ENCODE measurements at places on chromosomes 7 and 10.

GRCh38 chr10:132565516-132566209 is 28.1 kb downstream of the INPP5A start:
- DNase-seq, result no peak

GRCh38 chr7:156475179-156475578 is 165.4 kb upstream of the RNF32 start:
- no peak for DNase-seq

GRCh38 chr7:43954524-43955228 is 28.4 kb downstream of the UBE2D4 start:
- DNase-seq, result peak; percentile 17

- no peak for DNase-seq
Observed at GRCh38 chr7:157032128-157032527, 21.7 kb upstream of the MNX1 start.

- DNase-seq, result no peak
Observed at GRCh38 chr10:69043931-69044531, 43.9 kb upstream of the SRGN start.

GRCh38 chr10:4840151-4840550 is 14.1 kb downstream of the AKR1E2 start:
- DNase-seq, result no peak

Measured in hematopoietic multipotent progenitor cell treated with erythropoietin and hydrocortisone succinate and interleukin-3 and kit ligand, for 15 days (in vitro differentiated cells).